ENCODE measurements at places on chromosomes 7 and 10. TPM values are rescaled to one million over a fixed set of nuclear protein-coding genes. Genes with fewer than 3 reads are reported as not detected.

Gene PRR15
- 0.35 TPM for total RNA-seq

DNA sequence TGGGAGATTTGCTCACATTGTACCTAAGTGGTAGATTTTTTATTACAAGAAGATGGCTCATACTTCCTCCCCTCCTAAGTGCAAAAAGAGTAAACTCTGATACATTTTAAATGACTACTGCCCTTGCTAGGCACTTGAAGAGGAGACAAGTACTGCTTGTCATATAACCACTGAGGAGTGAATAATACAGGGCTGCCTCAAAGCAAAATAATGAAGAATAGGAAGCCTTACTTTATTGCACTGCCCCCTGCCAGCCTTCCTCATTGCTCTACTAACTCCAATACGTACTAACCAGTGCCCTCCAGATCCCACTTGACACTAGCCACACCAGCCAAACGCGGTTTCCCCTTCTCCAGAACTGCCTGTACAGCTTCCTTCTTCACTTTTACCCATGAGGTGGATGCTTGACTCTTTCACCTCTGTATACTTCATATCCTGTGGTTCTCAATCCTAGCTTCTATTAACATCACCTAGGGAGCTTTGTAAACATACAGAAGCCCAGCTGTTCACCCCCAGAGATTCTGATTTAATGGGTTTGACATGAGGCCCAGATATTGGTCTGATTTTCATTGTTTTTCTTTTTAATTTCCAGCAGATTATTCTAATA is 11.7 kb upstream of the MTERF1 start:
- no peak for DNase-seq

DNA sequence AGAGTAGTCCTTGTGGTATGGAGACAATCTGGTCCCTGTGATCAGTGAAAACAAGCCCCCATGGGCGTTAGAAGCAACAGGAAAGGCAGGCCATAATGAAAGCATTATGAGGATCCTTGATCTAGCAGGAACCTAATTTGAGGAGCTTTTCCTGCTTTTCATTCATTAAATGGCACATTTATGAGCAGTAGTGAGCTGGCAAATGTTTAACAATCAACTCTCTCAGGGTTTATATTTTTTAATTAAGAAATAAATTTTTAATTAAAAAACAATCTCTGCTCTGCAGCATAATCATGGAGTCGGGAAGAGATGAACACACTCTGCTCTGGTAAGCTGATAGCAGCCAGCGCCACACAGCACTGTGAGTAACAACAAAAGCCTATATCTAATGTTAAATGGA is 11.3 kb upstream of the NEBL start:
- DNase-seq: no peak

DNA sequence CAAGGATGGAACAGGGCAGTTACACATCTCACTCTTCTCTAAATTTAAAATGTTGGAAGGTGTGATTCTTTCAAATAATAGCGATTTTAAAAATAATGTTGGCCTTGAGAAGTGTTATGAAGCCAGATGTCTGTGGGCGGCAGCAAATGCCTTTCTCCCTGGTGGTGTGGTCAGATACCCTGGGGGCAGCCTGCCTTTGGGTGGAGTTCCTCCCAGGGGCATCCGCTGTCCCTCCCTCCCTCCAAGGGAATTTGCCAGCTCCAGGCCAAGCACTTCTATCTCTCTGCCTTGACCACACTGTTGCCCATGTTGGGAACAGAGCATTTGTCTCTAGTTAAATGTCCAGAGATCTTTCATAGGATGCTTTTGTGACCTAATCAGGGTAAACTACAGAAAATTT is 121.4 kb downstream of the POU6F2 start:
- no peak for DNase-seq

GRCh38 chr10:70674560-70675495 is 2.5 kb downstream of the ADAMTS14 start:
- DNase-seq: no peak

Measured in left ventricle myocardium superior (tissue), 1 donor.